Stimulated activated CD8-positive, alpha-beta memory T cell treated with anti-CD3 and anti-CD28 coated beads, Interleukin-2, amount 100 ng/mL, for 1 hour (primary cell): ENCODE measurements at places on chromosomes 7 and 10.

- DNase-seq, result no peak
These were observed 21.8 kb downstream of the ARHGAP19 start for GRCh38 chr10:97270523-97271154.

- no peak for DNase-seq
These were observed 172.9 kb upstream of the NAMPT start for GRCh38 chr7:106457678-106458077.

- DNase-seq, result no peak
These were observed 25.2 kb downstream of the OGDH start for GRCh38 chr7:44631458-44632115.

- no peak for DNase-seq
These were observed 125.3 kb downstream of the RAB11FIP2 start for GRCh38 chr10:117921421-117921820.

DNA sequence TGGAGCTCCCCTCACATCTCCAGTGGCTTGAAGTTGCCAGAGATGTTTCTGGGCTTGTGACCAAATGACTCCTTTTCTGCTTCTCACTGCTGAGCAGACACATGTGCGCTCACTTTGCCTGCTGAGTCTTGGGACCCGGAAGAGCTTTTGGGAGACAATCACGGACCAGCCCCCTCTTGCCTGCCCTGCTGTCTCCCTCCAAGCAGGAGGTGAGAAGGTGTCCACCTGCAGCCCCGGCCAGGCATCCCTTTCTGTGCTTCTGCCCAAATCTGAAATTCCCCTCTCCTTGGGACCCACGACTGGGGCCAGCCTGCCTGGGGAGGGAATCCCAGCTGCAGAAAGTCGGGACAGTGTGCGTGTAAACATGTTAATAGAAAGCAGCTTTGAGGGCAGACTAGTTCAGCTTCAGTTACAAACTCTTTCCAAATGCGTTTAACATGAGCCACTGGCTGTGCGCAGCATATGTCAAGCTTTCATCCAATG, 31.7 kb downstream of the HTRA1 start:
- DNase-seq, result no peak

- DNase-seq, result no peak
These were observed 7.5 kb downstream of the LAMB1 start for GRCh38 chr7:107995184-107996071.

- DNase-seq, result no peak
These were observed 176.5 kb upstream of the KCTD7 start for GRCh38 chr7:66452165-66452564.

GRCh38 chr7:35695473-35695850, 527 bp upstream of the HERPUD2 start:
- DNase-seq, result no peak

- DNase-seq, result no peak
These were observed 64.7 kb downstream of the LRGUK start for GRCh38 chr7:134191876-134192275.

GRCh38 chr10:60388709-60389301, 870 bp downstream of the ANK3 start:
- DNase-seq, result no peak

GRCh38 chr7:107668296-107668695, 7.7 kb downstream of the SLC26A4 start:
- DNase-seq, result no peak

DNA sequence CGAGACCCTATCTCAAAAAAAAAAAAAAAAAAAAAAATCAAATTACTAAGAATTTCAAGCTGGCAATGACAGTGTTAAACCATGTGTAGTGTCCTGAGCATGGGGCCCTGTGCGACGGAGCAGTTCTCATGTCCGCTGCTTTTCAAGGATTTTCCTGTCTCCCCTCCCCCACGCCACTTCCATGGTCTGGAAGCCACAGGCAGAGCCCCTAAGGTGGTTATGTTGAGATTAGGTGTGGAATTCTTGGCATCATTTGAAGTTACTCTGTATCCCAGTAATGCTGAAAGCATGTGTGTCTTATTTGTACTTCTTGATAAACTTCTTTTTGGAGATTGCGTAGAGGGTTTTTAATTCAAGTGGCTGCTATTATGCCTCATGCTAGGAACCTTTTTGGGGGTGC, 65.2 kb downstream of the PFKFB3 start:
- no peak for DNase-seq

GRCh38 chr7:95106401-95106800, 199.0 kb downstream of the PPP1R9A start:
- no peak for DNase-seq

GRCh38 chr10:124160176-124160575, 66.8 kb upstream of the CHST15 start:
- DNase-seq, result no peak

DNA sequence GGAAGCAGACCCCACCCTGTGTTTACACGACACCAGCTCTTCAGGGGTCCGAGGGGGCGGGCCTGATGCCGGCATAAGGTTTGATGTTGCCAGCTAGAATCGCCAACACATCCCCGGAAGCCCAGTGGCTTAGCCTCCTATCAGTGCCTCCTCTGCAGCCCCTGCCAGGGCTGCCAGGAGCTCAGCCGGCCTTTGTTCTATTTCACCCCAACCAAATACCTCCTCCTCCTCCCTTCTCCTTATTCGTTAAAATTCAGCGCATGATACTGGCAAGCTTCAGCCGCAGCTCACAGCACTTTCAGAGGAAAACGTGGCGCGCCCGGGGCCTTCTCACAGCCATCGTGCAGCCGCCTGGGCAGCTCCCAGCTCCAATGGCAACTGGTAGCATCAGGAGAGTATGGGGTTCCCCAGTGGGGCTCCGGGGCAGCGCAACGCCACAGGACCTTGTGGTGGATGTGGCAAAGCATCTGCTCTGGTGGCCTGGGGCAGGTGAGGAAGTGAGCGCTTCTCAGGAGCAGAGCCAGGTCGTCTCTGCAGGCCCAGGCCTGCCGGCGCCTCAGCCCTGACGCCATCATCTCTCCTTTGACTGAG, 176.4 kb upstream of the RHEB start:
- no peak for DNase-seq

- DNase-seq, result no peak
These were observed 29.6 kb upstream of the ABCB4 start for GRCh38 chr7:87505122-87505521.

GRCh38 chr10:104353325-104354048, at the start of gene CFAP58:
Gene CFAP58, plus strand, starts transcription at chr10:104353833. Its CDS starts 65 bp downstream, at chr10:104353898.
- peak; percentile 82 for DNase-seq

GRCh38 chr10:90871279-90871765, 452 bp upstream of the RPP30 start:
- no peak for DNase-seq

DNA sequence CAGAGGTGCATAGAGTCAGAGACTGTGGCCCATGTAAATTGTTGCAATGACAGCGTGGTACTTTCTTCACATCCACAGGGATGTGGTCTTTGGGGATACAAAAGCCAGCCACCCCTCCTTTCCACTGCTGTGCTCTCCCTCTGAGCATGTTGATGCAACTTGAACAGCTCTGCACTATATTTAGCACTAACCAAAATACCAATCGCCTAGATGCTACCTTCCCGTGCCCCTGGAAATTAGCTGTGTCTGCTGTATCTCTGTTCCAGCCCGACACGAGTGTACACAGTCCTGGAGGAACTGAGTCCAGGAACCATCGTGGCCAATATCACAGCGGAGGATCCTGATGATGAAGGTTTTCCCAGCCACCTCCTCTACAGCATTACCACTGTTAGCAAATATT, 38.1 kb downstream of the CDHR3 start:
- DNase-seq, result no peak

GRCh38 chr7:137893143-137893742, 46.5 kb upstream of the DGKI start:
- DNase-seq, result no peak

- DNase-seq, result no peak
These were observed 912.9 kb downstream of the GRM8 start for GRCh38 chr7:126339813-126340212.

GRCh38 chr10:130206216-130206737, 70.1 kb downstream of the GLRX3 start:
- no peak for DNase-seq

GRCh38 chr7:51647931-51648351, 331.3 kb upstream of the COBL start:
- no peak for DNase-seq

- no peak for DNase-seq
These were observed 57.4 kb downstream of the GPR158 start for GRCh38 chr10:25232204-25232603.
